ENCODE measurements at places on chromosomes 11 and 22.

DNA sequence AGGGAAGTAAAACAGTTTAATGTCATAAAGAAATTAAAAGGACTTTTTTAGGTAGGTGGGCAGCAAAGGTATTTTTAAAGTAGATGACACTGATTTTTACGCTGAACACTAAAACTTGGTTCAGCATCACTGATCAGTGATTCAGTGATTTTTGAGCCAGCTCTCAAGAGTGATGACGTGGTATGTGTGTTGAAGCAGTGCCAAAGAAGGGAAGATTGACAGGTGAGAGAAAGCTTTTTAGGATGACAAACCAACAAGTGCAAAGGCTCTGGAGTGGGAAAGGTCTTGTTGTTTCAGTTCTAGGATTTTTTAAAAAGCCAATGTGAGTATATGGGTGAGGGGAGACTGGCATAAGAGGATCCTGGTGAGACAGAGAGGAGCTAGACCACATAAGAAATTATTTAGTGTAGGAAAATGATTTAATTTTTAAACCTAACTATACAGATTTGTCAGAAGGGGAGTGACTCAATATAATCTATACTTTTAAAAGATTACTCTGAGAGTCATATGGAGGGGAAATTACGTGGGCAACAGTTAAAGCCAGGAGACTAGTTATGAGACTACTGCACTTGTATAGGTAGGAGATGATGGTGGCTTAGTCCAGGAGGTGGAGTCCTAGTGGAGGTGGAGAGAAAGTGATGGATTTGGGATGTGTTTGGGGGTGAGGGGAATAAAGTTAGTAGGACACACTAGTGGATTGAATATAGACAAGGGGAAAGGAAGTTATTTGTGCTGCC is 17.6 kb upstream of the CALCB start:
- DNase-seq: no peak

- no peak for DNase-seq
Measured at GRCh38 chr11:123386796-123387510, 43.1 kb upstream of the GRAMD1B start.

- DNase-seq: no peak
Measured at GRCh38 chr11:36763187-36763586, 165.2 kb upstream of the RAG2 start.

GRCh38 chr11:129453293-129453721 is 77.7 kb downstream of the BARX2 start:
- no peak for DNase-seq

- no peak for DNase-seq
Measured at GRCh38 chr11:130237282-130238006, 77.3 kb downstream of the ZBTB44 start.

GRCh38 chr11:60175860-60176275 is 7.0 kb downstream of the MS4A6A start:
- DNase-seq: no peak

DNA sequence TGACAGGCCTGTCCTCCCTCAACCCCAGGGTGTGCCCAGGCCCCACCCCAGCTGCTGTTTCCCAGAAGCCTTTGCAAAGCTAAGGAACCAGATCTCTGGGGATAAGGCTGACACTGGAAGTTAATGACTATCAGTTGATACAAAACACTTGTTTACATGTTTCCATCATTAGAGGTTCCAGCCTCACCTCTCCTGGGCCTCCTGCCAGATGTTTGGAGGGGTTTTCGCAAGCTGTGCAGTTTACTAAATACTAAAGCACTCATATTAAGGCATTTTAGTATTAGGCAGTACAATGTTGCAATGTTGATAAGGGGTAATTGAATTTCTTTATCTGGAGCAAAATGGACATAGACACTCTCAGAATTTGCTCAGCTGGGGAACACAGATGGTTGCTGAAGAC is 218.7 kb downstream of the INSC start:
- no peak for DNase-seq

DNA sequence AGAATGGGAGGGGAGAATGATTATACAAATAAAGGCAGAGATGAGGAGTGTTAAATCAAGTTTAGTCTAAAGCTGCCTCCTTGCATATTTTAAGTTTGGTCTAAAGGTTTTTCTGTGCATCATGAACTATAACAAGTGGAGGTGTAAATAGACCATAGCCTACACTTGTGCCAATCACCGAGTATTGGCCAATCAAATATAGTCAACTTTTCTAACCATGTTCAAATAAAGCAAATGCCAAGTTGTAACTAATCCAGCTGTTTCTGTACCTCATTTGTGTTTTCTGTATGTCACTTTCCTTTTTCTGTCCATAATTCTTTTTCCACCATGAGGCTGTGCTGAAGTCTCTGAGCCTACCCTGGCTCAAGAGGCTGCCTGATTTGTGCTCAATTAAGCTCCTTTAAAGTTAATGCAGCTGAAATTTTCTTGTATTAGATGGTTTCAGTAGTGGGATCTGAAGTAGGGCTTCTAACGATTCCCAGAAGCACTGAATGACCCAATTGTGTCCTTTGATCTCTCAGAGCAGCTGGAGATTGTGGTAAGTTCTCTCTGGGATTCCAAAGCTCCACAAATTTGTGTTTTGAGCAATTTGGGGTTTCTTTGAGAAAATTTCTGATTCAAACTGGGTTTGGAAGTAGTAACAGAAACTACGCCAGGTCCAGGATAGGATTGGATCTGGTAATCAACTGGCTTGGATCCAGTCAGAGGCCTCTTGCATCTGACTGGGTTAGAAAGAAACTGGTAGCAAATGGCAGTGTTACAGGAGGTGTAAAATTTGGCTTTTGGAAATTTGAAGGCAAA is 25.6 kb downstream of the OR5A2 start:
- no peak for DNase-seq

GRCh38 chr11:15555161-15555560 is 440.4 kb downstream of the INSC start:
- DNase-seq: no peak

DNA sequence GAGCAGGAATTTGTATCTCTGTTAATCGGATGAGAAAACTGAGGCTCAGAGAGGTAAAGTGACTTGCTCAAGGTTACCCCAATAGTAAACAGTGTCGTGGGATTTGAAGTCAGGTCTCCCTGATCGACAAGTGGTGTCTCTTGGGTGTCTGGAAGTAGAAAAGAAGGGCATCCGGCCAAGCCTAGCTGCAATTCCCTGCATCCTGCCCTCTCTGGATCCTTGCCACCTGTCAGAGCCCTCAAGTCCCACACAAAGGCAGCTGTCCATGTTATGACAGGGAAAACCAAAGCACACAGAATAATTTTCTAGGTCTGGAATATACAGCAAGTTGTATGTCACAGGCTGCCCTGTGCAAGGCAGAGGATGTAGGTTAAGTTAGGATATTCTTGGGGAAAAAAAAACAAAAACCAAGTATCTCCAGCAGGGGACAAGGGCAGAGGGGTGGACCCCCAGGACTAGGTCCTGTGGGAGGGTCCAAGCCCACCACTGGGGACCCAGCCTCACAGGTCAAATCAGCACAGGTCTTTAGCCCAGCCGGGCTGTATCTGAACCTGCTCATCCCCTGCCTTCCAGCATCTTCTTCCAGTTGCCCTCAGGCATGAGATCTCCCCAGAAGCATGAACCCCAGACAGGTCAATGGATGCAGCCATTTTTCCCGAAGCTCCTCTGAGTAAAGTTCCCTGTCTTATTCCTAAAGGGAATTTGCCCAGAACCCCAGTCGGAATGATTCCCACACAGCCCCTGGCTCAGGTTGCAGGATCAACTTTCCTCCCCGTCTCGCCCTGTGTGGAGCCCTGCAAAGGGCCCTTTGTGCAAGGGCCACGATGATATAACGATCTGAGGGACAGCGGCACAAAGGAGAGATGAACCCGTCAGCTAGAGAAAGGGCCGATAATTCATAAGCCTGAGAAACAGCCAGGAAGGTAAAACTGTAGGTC is 15.0 kb downstream of the USH1C start:
- DNase-seq: no peak

DNA sequence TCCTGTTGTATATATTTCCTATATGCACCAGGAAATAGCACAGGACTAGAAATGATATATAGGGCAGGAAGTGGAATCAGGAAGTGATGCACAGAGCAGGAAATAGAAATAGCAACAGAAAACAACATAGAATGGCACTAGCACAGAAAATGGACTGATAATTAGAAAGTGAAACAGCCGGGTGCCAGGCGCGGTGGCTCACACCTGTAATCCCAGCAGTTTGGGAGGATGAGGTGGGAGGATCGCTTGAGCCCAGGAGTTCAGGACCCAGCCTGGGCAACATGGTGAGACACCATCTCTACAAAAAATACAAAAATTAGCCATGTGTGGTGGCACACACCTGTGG is 10.0 kb upstream of the RELT start:
- no peak for DNase-seq

GRCh38 chr11:46294365-46295309 is 17.2 kb downstream of the CREB3L1 start:
- DNase-seq: no peak

DNA sequence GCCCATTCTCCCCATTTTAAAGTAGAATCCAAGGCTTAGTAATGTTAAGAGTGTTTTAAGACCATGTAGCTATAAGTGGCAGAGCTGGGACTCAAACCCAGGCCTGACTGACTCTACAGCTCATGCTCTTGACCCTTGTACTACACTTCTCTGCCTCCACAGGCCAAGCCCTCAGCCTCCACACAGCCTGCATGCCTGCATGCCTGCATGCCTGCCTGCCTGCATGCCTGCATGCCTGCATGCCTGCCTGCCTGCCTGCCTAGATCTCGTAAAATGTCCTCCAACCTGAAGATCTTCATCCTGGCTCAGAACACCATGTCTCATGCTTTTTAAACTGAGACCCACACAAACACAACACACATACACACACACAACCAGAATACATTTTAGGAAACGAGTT is 18.6 kb downstream of the TBC1D10A start:
- DNase-seq: no peak

DNA sequence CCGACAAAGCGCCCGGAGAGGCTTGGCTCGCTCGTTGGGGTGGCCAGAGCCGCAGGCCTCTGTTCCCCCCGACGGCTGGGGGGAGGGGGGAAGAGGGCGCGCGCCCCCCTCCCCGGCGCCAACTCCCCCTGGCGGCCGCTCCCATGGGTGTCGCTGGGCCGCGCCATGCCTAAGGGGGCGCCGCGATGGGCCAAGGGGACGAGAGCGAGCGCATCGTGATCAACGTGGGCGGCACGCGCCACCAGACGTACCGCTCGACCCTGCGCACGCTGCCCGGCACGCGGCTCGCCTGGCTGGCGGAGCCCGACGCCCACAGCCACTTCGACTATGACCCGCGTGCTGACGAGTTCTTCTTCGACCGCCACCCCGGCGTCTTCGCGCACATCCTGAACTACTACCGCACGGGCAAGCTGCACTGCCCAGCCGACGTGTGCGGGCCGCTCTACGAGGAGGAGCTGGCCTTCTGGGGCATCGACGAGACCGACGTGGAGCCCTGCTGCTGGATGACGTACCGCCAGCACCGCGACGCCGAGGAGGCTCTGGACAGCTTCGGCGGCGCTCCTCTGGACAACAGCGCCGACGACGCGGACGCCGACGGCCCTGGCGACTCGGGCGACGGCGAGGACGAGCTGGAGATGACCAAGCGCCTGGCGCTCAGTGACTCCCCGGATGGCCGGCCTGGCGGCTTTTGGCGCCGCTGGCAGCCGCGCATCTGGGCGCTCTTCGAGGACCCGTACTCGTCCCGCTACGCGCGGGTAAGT is 1.4 kb downstream of the KCNC1 start:
- DNase-seq: no peak

DNA sequence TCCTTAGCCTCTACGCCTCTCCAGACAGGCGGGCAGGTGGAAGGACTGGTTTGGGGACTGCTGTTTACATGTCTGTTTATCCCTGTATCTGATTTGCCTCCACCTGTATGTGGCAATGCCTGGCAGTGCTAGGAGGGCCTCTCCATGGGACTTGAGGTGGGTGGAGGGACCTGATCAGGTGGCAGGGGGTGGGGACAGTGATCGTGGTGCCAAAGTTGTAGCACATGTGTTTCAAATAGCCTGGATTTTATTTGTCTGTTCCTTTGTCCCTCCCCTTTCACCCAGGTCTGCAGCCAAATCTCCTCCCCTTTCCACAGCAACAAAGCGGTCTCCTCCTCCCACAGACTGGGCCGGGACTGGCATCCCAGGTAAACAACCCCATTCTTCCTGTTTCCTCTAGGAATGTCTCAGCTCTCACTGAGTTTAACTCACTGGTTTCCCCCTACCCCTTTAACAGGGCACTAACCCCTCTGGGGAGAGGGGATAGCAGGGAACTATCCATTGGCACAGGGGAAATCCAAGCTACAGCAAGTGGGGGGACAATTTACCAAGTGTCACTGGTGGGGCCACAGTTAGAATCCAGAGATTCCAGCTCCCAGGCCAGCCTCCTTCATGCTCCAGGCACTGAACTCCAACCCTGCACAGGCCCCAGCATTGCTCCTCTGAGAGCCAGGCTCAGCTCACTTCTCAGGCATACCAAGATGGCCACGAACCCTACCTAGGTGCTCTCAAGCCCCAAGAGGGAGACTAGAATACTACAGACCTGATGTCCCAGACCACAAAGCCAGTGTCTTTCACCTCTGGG is 22.9 kb upstream of the TLCD5 start:
- DNase-seq: no peak

- no peak for DNase-seq
Measured at GRCh38 chr11:72789493-72790131, 4.2 kb downstream of the STARD10 start.

- DNase-seq: no peak
Measured at GRCh38 chr22:26463101-26463661, 20.4 kb downstream of the HPS4 start.

GRCh38 chr22:23180301-23180892 is at the start of gene BCR:
Gene BCR, plus strand, starts transcription at chr22:23180509. Its CDS starts 452 bp downstream, at chr22:23180961.
- peak; percentile 79 for DNase-seq

- DNase-seq: peak; percentile 78
Measured at GRCh38 chr11:46912526-46913150, 5.7 kb downstream of the LRP4 start.

DNA sequence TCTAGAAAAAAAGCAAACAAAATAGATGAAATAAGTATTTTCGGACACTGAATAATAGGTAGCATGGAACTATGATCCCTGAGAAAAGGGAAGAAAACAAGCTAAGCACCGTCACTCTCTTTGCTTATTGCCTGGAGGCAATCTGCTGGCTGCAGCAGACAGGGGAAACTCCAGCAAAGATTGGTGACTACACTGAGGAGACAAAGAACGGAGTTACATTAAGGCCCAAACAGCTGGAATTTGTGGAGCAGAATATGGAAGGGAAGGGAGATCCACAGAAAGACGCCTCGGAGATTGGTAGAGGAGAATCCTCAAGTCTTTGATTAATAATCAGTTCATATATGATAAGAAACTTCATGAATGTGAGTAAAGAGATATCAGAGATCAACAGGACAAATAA is 150.2 kb downstream of the TYR start:
- no peak for DNase-seq

- peak; percentile 31 for DNase-seq
Measured at GRCh38 chr22:22692707-22693530, 48.5 kb downstream of the GGTLC2 start.
